Lower leg skin (tissue), 4 donors: ENCODE measurements at places on chromosomes 5 and 9. TPM values are rescaled to one million over a fixed set of nuclear protein-coding genes. Genes with fewer than 3 reads are reported as not detected.

DNA sequence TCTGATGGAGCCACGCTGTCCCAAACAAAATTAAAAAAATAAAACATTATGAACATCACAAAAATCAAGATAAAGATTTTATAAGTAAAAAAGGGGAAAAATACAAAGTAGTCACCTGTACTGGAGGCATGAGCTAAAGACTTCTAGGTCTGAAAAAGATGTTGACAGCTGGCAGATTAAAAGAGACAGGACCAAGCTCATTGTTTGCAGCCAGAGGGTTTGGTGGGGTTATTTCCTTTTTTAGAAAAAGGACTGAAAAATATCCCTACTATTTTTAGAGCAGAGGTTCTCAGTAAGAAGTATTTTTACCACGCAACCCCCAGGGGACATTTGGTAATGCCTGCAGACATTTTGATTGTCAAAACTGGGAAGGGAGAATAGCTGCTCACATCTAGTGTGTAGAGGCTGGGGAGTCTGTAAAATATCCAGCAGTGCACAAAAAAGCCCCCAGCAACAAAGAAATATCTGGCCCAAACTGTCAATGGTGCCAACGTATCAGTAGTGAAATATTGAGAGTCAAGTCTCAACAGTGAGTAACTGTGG lies 353.4 kb downstream of the TLE1 start:
- DNase-seq = no peak

DNA sequence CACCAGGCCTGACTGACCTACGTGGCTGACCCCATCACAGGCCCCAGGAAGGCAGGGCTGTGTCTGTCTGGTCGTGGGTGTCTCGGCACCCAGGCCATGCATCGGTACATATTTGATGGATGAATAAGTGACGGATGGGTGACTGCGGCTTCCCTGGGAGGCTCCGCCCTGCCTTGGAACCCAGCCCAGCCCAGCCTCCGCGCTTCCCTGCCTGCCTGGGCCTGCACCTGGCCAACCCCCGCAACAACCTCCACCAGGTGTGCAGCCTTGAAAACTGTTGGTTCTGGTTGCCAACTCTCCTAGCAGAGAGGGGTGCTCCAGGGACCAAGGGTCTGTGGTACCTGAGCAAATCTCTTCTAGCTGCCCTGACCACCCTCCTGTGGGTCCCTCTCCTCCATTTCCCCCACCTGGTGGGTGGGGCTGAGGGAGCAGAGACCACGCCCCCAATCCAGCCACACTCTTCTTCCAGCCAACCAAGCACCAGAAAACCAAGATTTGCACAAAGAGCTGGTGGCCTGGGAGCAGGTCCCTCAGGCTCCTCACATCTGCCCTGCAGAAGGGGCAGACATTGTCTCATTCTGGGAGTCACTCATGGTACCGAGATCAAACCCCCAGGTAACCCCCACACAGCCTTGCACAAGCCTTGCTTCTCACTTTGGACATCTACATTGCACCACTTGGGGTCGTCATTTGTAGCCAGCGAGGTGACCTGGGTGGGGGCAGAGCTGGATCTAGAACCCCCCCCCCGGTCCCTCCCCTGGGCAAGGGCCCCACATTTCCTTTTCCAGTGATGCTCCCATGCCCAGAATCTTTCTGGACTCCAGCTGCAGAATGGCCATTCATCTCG lies 100.6 kb upstream of the IER5L start:
- DNase-seq = peak; percentile 53

GRCh38 chr5:128527077-128527476 lies 11.0 kb downstream of the FBN2 start:
- no peak for DNase-seq

DNA sequence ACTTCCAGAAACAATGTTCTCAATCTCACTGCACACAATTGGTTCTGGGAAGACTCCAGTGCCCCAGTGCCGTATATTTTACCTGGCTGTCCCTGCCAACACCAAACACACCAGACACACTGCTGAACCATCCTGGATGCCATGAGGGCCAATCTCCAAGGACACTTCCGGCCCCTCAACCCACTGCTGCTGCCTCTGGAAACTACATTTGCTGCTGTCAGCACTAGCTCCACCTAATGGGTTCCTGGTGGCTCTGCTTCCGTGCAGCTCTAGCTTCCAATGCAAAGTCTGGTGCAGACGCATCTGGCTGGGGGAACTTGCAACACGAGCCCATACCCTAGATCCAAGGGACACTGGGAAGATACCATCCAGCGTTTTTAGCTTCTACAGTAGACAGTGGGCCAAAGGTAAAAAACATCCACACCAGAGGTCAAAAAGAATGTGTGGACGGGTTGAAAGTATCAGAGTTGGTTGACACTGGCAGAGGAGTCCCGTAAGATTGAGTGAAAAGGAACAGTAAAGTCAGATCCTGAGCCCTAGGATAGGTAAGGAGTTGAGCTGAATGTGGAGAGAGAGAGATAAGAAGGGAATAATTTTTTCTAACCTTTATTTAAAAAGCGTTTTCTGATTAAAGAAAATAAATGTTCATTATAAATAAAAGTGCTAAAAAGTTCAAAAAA lies 99.7 kb upstream of the KIF2A start:
- DNase-seq = no peak

- no peak for DNase-seq
These were observed 52.7 kb downstream of the PLK2 start for GRCh38 chr5:58407042-58407719.

Gene GKAP1
- total RNA-seq = 4.5 TPM

Gene MEGF10
- 5.6 TPM for total RNA-seq

Gene GBGT1
- total RNA-seq = 3.6 TPM

Gene PCAT7
- not detected for total RNA-seq
